Muscle of leg (tissue), 16 donors: ENCODE measurements at places on chromosomes 12 and 14. TPM values are rescaled to one million over a fixed set of nuclear protein-coding genes. Genes with fewer than 3 reads are reported as not detected.

RPS6KA5 gene
- 6.7 TPM for polyA plus RNA-seq

DNA sequence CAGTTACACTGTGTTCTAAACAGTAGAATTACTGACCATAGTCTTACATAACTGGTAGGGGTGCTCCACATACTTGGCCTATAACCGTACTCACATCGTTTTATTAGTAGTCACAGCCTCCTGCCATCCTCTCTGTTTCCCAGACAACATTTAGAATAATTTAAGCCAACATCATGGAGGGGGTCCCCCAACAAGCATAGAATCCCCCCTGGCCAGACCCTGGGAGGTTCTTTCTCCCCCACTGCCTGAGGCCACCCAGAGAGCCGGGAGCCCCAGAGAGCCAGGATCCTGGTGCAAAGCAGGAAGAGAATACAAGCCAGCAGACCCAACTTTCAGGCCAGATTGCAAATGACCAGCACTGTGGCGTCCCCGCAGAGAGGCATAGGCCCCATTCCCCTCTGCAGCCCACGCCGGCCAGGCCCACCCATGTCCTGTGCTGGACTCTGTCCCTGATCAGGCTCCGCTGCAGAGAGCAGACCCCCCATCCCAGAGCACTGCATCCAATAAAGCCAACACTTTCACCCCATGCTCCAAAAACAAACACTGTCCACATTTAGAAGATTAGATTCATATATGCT lies 195.2 kb downstream of the NTF3 start:
- DNase-seq: no peak

GRIP1 gene
- 0.59 TPM for polyA plus RNA-seq

AKAP5 gene
- 0.37 TPM for polyA plus RNA-seq

TPPP2 gene
- polyA plus RNA-seq: 0.38 TPM

- DNase-seq: no peak
These were observed 163.6 kb upstream of the NAV3 start for GRCh38 chr12:77667101-77667500.

DNA sequence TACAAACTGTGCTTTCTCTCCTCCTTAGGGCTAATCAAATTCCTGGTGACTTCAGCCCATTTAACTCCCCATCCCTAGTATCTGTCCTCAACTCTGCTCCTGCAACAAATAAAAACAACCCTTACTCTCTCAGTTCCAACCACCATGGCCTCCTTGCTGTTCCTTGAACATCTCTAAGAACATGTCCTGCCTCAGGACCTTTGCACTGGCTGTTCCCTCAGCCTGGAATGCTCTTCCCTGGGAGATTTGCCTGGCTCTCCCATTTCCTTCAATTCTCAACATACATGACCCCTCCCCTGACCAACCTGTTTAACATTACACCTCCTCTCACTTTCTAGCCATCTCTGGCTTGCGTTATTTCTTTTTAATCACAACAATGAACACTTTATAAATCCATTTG lies 170.5 kb downstream of the PTPN11 start:
- no peak for DNase-seq

GRCh38 chr12:74801625-74802024 lies 264.0 kb downstream of the ATXN7L3B start:
- no peak for DNase-seq

DNA sequence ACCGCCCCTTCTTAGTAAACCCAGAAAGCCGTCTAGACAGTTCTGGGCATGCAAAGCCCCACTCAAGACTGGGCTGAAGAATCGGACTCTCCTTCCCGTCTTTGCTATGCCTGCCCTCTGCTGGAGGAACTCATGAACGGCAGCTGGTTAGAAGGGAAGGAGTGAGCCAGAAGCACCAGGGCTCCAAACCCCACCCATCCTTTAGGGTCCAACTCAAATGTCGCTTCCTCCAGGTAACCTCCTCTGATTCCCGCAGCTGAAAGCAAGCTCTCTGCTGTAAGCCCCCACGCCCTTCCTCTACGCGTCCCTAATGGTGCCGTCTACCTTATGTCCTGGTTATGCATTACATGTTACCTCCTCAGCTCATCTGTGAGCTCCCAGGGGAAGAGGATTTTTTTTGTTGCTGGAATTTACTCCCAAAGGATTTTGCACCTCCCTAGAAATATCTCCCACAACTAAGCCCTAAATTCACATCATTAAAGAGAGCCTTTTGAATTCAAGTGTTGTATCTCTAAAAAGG lies 59.0 kb upstream of the SCN8A start:
- DNase-seq: peak; percentile 88

GRCh38 chr12:120062976-120063579 lies 53.5 kb downstream of the RAB35 start:
- DNase-seq: no peak

GPD1 gene
- 66.2 TPM for polyA plus RNA-seq

DNA sequence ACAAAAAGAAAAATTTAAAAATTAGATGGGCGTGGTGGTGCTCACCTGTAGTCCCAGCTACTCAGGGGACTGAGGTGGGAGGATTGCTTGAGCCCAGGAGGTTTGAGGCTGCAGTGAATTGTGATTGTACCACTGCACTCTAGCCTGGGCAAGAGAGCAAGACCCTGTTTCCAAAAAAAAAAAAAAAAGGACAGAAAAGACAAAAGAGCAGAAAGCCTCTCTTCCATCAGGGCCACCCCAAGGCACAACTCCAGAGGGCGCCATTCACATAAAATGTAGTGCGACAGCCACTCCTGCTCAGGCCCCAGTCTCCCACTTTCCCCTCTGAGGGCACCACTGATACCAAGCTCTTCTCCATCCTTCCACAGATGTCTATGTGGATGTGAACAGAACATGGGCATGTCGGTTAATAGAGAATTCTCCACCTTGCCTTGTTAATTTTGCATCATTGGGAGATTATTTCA lies 41.8 kb downstream of the DGLUCY start:
- no peak for DNase-seq

CEBPE gene
- 0.16 TPM for polyA plus RNA-seq

C14orf180 gene
- polyA plus RNA-seq: 17.5 TPM

GRCh38 chr12:49089821-49090773 lies 4.5 kb downstream of the DHH start:
- DNase-seq: peak; percentile 62

DNA sequence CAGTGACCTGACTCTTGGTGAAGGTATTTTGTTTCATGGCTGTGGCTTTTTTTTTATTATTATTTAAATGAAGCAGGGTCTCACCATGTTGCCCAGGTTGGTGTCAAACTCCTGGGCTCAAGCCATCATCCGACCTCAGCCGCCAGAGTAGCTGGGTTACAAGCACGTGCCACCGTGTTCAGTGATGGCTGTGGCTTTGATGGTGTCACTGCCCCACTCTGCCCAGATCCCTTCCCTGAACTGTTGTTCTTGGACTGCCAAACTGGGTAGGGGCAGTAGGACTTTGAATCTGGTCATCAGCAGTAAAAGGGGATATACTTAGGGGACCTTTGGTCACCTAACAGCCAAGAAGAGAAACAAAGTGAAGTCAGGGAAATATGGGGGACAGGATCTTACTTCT lies 19.4 kb downstream of the B4GALNT3 start:
- DNase-seq: no peak

GRCh38 chr12:104643093-104643818 lies 186.5 kb downstream of the CHST11 start:
- DNase-seq: peak; percentile 28

- DNase-seq: no peak
These were observed 220.1 kb downstream of the MED13L start for GRCh38 chr12:116057356-116057755.

DNA sequence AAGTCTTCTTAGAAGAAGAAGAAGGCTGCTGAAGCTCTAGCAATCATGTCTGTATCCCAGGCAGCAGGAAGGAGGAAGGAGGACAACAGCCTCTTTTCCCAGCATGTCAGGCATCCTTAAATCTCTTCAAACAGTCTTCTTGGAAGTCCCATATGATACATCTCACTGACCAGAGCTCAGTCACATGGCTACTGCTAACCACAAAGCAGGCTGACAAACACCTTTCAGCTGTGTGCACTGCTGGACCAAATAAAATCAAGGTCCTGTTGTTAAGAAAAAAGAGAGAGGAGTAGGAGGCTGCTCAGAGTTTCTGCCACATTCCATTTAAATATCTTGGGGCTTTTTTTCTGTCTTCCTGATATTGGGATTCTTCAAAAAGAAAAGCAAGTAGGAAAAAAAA lies 203.4 kb upstream of the PELI2 start:
- DNase-seq: no peak

DNA sequence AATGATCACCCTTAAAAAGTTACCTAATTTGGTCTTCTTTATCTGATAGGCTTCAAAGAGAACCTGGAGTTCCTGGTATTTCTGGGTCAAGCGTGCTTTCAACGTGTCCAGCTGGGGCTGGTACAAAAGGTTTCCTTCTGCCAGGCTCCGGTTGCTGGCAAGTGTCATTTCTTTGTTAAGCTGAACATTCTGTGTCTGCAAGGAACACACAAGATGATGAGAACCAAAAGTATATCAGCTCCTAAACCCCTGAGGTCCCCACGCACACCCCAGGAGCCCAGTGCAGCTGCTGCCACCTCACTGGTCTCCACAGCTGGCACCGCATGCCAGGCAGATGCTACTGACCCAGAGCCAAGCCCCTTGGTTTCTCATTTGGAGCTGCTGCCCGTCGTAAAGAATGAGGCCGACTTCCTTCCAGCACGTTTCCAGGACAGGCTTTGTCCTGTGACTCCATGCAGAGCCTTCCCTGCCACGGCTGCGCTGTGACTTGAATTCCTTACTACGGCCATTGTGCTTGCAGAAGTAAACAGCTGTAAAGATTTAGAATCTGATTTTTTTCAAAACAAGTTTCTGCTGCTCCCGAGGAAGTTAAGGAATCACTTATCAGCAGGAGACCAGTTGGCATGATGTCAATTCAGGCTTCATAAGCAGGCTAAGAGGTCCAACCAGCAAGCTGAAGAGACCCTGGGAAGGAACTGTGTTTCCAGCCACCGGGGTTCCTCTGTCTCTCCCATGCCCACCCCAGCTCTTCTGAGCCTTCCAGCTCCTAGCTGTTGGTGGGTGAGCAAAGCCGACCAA lies 24.9 kb downstream of the VPS37B start:
- peak; percentile 74 for DNase-seq

GRCh38 chr12:78185109-78185508 lies 354.4 kb downstream of the NAV3 start:
- DNase-seq: no peak

FAM234B gene
- polyA plus RNA-seq: 7.2 TPM

SNAPC1 gene
- polyA plus RNA-seq: 5.9 TPM

SMCO3 gene
- polyA plus RNA-seq: 0.23 TPM

DNA sequence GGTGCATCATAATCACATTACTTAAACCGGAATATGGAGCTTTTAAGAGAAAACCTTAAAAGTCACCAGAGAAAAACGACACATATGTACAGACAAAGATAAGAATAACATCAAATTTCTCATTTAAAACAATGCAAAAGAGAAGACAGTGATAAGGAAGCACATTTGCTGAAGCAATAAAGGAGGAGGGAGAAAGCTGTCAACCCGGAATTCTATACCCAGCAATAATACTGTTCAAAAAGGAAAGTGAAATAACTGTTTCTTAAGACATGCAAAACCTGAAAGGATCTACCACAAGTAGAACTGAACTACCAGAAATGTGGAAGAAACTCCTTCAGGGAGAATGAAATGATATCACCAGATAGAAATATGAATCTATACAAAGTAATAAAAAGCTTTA lies 15.4 kb downstream of the SLC6A13 start:
- no peak for DNase-seq

- no peak for DNase-seq
These were observed 56.5 kb upstream of the BCAT1 start for GRCh38 chr12:25005376-25005775.

DNA sequence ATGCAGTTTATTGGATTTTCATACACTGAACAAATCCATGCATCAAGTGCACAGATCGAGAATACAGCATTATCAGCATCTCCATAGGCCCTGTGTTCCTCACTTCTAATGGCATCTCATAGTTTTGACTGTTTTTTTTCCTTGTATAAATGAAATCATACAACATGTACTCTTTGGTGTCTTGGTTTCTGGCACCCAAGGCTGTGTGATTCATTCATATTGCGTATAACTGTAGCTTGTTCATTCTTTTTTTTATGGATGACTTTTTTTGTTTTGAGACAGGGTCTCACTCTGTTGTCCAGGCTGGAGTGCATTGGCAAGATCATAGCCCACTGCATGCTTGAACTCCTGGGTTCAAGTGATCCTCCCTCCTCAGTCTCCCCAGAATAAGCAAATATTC lies 14.3 kb downstream of the RASSF8 start:
- no peak for DNase-seq

CCDC85C gene
- 3.6 TPM for polyA plus RNA-seq

ACOT6 gene
- not detected for polyA plus RNA-seq

- peak; percentile 86 for DNase-seq
These were observed 314.6 kb downstream of the BCL11B start for GRCh38 chr14:98957211-98958047.

- DNase-seq: peak; percentile 69
These were observed 4.2 kb downstream of the PLEKHG3 start for GRCh38 chr14:64708148-64709004.

DNA sequence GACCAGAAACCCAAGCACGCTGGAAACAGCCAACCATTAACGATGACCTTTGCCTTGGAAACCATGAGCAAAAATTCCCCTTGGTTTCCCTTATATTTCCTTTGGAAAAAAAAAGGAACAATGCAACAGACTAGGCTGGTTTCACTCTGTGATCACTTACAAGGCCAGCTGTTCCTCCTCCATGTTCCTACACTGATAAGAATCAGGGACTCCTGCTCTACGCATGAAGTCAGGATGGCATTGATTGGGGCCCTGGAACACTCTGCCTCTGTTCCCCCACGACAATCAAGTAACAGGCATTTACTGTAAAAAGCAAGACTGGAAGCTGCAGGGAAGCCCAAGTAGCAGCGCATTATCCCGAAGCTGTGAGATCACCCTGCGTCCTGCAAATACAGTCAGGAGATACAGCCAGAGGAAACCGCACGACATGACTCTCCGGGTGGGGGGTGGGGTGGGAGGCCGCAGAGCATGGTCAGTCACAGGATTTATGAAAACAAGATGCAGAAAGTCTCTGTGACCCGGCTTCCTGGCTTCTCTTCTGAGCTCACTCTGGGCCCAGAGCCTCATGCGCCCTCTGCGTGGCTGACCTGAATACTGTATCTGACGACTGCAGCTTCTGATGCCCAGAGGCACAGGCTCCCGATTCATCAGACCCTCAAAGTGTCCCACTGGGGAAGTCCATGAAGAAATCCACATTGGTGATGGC lies 31.1 kb downstream of the SSH1 start:
- DNase-seq: peak; percentile 84

- no peak for DNase-seq
These were observed 165.7 kb upstream of the RBM19 start for GRCh38 chr12:114131824-114132223.

GRCh38 chr12:7374423-7375144 lies 69.4 kb downstream of the CD163L1 start:
- DNase-seq: peak; percentile 8

GRCh38 chr12:124592481-124593160 lies 25.2 kb upstream of the NCOR2 start:
- DNase-seq: no peak
